ENCODE measurements at places on chromosomes 6 and 20.

DNA sequence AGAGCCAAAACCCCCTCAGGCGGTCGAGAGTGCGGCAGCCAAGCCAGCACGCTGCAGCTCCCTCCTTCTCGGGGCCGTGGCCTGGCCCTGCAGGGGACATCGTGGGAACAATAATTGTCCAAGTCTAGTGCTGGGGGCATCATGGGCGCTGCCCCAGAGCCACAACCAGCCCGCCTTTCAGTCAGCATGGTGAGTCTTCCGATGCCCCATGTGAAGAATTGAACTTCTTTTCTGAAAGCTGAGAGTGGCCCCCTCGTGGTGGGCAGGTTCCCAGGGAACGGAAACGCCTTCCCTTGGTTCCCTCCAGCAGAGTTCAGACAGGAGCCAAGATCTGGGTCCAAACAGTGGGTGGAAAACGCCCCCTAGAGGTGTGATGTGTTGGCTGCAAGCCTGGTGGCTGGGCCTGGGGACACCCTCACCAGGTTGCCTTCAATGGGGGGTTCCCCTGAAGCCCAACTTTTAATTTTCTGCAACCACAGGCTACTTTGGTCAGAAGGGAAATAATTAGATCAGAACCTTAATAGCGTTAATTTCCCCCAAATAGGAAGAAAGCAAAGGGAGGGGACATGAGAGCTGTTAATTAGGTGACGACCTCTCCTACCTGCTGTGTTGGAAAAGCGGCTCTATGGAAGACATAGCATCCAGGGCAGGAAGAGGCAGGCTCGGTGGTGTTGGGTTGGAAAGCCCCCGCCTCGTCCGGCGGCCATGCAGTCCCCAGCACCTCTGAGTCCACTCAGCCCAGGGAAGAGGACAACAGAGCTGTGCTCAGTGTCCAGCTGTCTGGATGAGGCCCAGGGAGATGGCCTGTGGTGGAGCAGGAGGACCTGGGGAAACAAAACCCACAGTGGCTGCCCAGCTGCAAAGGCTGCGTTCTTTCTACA lies 4.7 kb upstream of the MRGBP start:
- DNase-seq = peak; percentile 75

GRCh38 chr6:168294901-168295300 lies 24.7 kb downstream of the DACT2 start:
- no peak for DNase-seq

DNA sequence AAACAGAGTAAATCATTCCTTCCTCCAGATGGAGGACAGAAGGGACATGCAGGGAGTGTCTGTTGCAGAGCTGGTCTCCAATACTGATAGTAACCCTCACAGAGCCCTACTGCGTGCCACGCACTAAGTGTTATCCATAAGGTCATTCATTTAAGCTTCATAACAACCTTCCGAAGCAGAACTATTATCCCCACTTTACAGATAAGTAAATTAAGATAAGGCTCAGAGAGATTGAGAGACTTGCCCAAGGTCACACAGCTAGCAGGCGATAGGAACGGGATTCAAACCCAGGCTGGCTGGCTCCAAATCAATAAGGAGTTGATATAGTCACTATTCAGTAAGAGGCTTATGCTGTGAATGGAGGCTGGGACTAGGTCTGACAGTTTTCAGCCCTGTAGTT lies 30.6 kb downstream of the CPNE5 start:
- no peak for DNase-seq

GRCh38 chr6:16121339-16121738 lies 7.5 kb upstream of the MYLIP start:
- no peak for DNase-seq

DNA sequence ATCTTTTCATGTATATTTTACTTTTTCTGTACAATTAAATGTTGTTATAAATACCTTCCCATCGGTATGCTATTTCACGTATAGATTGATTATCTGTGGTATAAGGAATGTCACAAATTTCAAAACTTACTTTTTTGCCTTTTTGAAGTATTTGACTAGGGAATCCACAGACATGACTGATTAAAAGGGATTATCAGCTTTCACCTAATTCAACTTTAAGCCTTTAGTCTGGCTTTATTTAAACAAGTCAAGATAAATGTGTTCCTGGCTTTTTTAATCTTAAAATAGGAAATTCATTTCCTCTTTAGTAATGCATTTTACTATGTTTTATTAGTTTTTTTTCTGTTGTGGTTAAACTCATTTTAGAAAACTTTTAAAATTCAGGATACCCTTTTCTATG lies 160.0 kb downstream of the MACROD2 start:
- no peak for DNase-seq

GRCh38 chr6:13463941-13464340 lies 23.5 kb downstream of the GFOD1 start:
- no peak for DNase-seq

- DNase-seq = no peak
Observed at GRCh38 chr6:105507811-105508210, 104.9 kb upstream of the PREP start.

DNA sequence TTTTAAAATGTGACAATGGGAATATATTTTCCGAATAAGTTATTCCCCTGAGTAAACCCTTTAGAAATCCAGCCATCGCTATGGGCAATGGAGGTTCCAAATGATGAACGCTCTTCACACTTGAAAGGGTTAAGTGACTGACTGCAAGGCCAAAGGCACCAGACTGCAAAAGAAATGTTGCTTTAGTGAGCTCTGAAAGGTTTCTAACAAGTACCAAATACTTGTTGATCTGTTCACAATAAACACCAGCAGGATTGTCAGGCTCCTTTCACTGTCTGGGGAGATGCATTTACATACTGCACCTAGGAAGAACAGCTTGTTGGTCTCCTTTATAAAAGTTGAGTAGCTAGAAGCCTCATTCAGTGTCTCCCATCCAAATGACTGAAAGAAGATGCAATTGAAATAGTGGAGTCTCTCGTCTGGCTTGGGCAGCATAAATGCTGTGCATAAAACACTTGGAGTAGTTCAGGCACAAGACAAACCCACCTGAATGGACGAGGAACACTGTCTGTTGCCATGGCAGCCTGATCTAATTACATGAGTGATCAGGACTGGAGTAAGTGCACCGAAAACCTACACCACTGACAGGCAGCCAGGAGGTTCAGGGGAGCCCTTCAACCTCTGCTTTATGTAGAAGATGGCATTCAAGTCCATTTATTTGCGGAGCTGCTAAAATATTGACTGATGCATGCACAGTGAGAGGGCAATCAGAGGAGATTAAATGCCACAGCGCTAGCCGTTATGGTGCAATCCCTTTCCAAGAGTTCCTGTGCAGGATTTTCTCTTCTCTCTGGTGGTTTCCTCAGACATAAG lies 2.9 kb downstream of the ATXN1 start:
- DNase-seq = peak; percentile 49

DNA sequence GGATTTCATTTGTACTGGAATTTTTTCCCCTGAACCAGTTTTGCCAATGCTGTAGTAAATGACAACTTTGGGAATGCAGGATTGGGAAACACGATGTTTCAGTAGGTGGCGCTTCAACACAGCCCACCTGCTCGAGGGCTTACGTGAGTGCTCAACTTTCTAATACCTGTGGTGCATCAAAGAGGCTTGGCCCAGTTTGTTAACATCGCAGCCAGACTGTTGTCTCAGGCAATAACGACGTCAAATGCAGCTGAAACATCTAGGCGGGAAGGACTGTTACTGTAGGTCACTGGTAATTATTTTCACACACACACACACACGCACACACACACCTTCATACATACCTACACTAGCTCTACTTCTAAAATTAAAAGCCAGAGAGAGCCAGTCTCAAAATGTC lies 815.5 kb upstream of the SLC35B3 start:
- DNase-seq = no peak

GRCh38 chr6:98945311-98946115 lies 2.2 kb downstream of the FBXL4 start:
- DNase-seq = no peak

DNA sequence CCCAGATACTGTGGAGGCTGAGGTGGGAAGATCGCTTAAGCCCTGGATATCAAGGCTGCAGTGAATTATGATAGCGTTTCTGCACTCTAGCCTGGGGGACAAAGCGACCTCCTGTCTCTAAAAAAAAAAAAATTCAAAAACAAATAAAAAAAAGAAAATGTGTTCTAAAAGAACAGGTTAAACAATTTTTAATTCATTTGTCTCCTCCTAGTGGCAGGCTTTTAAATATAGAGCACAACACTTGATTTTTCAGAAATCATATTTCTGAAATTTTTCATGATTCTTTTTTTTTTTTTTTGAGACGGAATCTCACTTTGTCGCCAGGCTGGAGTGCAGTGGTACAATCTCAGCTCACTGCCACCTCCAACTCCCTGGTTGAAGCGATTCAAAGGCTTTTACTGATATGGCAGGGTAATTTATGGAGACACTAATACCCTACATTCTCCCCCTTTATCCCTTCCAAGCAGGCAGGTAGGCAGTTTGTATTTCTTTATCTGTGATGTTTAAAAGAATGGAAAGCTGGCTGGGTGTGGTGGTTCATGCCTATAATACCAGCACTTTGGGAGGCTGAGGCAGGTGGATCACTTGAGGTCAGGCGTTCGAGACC lies 8.7 kb upstream of the GTF3C6 start:
- DNase-seq = peak; percentile 44

GRCh38 chr6:170260686-170261085 lies 30.2 kb downstream of the DLL1 start:
- DNase-seq = no peak

- DNase-seq = no peak
Observed at GRCh38 chr6:14929291-14929690, 316.6 kb upstream of the JARID2 start.

DNA sequence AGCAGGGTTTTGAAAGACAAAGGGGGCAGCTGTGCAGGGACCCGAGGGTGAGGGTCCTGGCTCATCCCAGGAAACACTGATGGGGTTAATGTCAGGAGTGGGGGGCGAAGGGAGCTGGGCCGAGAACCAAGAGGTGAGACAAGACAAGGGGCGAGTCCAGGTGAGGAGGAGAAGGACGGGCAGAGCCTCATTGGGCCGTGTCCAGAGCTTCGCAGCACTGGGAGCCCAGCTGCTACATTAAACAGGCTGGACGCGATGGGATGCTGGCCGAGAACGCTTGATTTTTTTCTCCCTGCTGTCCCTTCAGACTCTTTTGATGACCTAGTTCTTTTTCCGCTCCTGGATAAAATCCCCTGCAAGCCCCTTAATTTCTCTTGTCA lies 172.8 kb upstream of the SNX9 start:
- no peak for DNase-seq

DNA sequence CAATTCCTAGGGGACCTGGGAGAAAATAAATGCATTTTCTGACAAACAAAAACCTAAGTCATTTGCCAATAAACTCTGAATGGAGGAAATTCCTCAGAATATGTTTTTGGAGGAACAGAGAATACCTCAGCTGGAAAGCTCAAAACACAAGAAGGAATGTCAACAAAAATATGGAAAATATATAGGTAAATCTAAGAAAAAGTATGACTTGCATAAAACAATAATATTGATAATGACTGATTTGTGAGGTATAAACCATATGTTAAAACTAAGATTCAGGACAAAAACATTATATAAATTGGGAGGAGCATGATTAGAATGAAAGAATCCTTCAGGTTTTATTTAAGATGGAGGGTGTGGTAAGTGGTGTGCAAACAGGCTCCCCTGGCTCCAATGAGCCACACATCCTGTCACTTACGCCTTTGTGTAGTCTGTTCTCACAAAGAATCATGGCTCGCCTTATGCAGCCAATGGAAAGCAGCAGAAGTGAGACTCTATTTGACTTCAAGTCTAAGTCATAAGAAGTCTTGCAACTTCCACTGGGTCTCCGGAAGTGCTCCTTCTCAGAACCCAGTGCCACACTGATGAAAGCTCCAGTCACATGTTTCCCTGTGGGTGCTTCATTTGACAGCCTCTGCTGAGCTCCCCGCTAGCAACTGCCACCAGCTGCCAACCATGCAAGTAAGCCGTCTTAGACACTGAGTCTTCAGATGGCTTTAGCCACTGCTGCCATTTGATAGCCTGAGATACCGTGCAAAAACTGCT lies 8.1 kb downstream of the CFAP61 start:
- no peak for DNase-seq

- DNase-seq = no peak
Observed at GRCh38 chr20:2888224-2888955, 15.1 kb downstream of the PTPRA start.

DNA sequence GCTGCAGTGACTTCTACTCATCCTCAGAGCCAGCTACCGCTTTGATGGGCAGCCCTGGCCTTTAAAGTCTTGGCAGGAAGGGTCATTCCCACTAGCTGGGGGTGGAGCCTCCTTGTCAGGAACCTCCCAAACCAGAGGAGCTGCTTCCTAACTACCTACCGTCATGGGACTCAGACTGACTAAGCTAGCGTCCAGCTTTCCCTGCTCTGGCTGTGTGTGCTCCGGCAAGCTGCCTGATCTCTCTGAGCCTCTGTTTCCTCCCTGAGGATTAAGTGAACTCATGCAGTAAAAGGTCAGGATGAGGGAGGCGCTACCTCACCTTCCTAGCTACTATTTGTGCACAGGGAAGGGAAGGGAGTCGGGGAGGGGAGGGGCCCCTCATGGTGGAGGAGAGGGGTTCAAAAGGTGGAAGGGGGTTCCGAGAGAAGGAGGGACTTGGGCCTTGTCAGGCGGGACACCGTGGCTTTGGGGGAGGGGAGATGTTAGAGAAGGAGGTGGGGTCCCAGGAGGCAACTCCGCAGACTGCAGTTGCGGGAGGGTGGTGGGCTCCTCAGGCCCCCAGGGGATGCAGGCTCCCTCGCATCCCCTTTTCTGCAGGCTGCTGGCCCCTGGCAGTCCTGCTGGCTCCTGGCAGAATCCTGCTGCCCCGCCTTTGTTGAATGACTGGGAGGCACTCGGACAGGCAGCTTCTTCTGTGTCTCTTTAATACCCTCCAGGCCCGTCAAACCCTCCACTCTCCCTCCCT lies 9.8 kb downstream of the DUSP15 start:
- DNase-seq = no peak

- DNase-seq = peak; percentile 95
Observed at GRCh38 chr6:90413867-90414266, 117.2 kb upstream of the BACH2 start.

DNA sequence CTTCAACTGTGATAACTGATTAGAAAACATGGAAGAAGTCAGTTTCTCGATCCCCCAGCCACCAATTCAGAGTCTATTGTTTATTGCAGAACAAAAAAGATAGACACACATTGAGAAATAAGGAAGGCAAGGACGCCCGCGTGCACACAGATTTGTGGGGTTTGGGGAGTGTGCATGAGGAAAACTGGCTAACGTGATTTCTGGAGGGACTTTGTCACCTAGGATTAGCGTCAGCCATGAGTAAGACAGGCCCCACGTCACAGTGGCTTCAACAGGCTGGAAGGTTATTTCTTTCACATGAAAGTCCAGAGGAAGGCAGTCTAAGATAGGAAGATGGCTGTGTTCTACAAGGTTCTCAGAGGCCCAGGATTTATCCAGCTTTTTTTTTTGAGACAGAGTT lies 7.7 kb downstream of the ZNF341 start:
- no peak for DNase-seq

DNA sequence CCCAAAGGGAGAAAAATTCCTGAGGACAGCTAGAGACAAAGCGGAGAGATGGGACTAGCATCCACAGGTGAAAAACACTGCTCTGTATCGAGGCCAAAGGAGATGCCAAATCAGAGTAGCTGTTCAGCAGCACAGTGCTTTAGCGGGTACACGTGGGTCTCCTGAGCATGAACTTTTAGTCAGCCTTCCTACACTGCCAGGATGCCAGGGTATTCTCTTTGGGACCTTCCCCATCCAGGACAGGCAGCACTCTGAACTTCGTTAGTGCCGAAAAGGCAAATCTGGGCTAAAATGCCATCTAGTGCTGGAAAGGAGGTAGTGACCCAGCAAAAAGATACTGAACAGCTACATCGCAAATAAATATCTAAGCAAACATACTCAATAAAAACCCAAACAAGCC lies 64.9 kb downstream of the C6orf58 start:
- DNase-seq = peak; percentile 3

GRCh38 chr6:143197377-143197776 lies 136.7 kb downstream of the AIG1 start:
- no peak for DNase-seq

GRCh38 chr6:121732641-121733040 lies 297.2 kb downstream of the GJA1 start:
- no peak for DNase-seq

Measured in CD4-positive, alpha-beta T cell treated with Interleukin-4 for 4 hours (primary cell).